ENCODE measurements at places on chromosomes 6 and 20. TPM values are rescaled to one million over a fixed set of nuclear protein-coding genes. Genes with fewer than 3 reads are reported as not detected.

The BPIFA1 gene
- total RNA-seq, result not detected

The BACH2 gene
- 3.0 TPM for total RNA-seq

The IPCEF1 gene
- total RNA-seq, result 3.2 TPM

The PRPH2 gene
- total RNA-seq, result 1.8 TPM

The ZSCAN31 gene
- total RNA-seq, result 6.8 TPM

The PKIB gene
- total RNA-seq, result 5.5 TPM

The LPIN3 gene
- total RNA-seq, result 7.1 TPM

The RIMS1 gene
- total RNA-seq, result 5.7 TPM

The PPP1R14C gene
- 0.40 TPM for total RNA-seq

The CLPSL1 gene
- total RNA-seq, result 39.8 TPM

The HLA-DOB gene
- total RNA-seq, result 0.21 TPM

The EYS gene
- total RNA-seq, result 0.20 TPM

The TMEM244 gene
- not detected for total RNA-seq

The PDSS2 gene
- total RNA-seq, result 9.0 TPM

The PAX1 gene
- not detected for total RNA-seq

- DNase-seq, result no peak
Observed at GRCh38 chr6:160043784-160044183, 74.9 kb downstream of the IGF2R start.

DNA sequence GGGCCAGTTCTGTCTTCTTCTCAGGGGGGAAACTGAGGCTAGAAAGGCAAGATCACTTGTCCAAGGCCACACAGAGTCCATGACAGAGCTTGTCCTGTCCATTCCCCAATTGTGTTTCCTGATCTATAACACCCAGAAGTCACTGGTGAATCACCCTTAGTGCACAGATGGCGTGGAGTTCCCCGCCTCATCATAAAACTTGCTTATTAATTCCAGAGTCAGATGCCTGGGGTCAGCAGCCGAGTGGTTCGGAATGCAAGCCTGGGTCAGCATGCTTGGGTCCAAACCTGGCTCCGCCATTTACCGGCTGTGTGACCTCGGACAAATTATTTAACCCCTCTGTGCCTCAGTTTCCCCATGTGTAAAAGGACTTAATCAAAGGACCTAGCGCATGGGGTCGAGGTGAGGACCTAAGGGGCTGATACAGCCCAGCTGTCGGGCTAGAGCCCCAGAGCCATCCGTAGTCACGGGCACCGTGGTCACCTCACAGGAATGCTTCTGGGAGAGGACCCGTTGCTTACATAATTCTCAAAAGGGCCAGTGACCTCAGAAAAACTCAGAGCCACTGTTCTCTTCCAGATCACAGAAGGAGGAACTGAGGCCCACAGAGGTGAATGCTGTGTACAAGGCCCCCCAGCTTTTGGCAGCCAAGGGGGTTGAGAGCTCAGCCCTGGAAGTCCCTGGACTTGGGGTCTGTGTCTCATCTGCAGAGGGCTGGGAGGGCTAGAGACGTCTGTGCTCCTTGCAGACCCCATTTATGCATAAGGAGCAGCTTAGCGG is 1.4 kb upstream of the ZBP1 start:
- peak; percentile 4 for DNase-seq

- no peak for DNase-seq
Observed at GRCh38 chr6:26489996-26490964, 9.8 kb upstream of the BTN1A1 start.

- DNase-seq, result peak; percentile 39
Observed at GRCh38 chr6:43759136-43759906, 10.7 kb upstream of the VEGFA start.

DNA sequence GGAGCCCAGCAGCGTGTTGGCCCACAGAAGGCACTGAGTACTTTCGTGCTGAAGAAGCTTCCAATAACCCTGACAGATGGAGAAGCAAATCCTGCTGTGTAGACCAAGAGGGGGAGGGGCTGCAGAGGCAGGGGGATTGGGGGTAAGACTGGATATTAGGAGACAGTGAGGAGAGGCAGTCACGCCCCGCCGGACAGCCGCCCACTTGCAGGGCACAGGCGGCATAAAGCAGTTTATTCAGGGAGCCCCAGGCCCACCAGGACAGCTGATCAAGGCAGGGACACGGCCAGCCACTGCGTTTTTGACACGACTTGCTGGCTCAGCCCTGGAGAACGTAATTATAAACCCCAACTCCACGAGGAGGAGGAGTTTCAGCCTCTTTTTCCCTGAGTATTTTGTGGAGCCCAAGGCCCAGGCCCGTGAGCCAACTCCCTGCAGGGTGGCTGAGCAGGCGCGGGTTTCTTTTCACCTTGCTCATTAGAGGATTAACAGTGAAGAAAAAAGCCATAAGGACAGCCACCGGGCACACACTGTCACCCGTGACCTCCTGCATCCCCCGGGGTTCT is 177.9 kb downstream of the TFAP2C start:
- no peak for DNase-seq

DNA sequence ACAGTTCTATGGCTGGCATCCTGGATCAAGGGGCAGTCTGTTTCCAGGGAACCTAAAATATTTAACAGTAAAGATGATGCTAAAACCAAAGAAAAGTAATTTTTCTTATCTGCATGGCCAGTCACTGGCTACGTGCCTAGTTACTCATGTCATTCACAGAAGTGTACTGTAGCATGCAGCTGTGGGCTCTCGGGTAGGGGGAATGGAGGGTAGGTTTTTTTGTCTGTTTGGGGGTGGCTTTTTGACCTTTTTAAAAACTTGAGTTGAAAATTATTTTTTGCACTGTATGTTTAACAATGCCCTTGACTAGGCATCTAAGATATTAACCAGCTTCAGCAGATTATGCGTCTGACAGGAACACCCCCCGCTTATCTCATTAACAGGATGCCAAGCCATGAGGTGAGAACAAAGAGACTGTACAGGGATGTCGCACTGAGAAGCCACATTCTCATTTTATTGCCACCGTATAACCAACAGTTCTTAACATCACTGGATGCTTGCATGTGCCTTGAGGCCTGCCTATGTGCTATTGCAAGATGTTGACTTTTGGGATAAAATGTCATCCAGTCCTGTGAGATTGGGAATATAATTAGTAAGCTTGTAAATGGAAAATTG is 30.3 kb upstream of the MAPK13 start:
- no peak for DNase-seq

DNA sequence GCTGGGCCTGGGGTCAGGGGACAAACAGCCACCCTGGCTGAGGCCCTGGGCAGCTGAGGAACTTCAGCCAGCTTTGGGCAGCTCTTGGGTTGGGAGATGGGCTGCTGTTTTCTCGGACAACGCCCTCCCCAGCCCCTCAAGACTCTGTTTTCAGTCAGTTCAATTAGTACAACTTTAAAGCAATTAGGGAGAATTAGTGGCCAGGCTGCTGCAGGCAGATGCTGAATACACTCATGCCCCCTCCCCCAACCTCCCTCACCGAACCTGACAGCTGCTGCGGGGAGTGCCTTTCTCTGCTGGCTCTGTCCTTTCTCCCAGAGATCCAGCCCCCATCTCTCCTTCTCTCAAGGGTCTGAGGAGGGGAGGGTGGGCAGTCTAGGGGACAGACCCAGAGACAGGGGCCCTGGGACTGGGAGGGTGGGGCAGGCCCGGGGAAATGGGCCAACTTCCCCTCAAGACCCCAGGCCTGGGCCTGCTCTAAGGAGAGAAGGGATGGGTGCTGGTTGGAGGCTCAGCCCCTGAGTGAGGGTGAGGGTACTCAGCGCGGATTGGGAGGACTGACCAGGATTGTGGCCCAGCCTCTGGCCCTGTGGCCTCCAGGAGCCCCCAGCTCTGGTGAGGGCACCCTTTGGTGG is 17.8 kb upstream of the MYT1 start:
- DNase-seq, result no peak

- no peak for DNase-seq
Observed at GRCh38 chr6:43203718-43204095, 21.7 kb downstream of the CUL9 start.

GRCh38 chr6:75283907-75284631 is 523 bp downstream of the TMEM30A start:
- no peak for DNase-seq

- no peak for DNase-seq
Observed at GRCh38 chr6:161465403-161465802, 191.5 kb upstream of the AGPAT4 start.

DNA sequence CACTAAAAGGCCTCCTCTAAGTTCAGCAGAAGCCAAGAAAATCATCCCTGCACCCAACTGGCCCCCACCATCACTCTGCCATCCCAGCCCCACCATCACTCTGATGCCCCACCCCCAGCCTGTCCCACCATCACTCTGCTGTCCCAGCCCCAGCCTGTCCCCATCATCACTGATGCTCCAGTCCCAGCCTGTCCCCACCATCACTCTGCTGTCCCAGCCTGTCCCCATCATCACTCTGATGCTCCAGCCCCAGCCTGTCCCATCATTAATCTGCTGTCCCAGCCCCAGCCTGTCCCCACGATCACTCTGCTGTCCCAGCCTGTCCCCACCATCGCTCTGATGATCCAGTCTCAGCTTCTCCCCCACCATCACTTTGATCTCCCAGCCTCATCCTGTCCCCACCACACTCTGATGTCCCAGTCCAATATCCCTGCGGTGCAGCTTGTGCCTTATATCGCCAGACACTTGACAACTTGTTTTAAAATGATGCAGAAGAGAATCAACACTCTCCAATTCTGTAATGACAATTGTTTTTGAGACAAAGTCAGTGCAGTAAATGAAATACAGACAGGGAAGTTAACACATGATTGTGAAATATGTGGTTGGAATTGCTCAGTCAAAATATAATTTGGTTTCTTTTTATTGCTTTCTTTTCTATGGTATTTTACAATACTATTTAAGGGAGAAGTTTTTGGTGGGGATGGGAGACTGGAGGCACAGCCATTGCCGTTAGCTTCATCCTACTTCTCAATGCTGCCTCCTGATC is 100.8 kb downstream of the TNFAIP3 start:
- no peak for DNase-seq

DNA sequence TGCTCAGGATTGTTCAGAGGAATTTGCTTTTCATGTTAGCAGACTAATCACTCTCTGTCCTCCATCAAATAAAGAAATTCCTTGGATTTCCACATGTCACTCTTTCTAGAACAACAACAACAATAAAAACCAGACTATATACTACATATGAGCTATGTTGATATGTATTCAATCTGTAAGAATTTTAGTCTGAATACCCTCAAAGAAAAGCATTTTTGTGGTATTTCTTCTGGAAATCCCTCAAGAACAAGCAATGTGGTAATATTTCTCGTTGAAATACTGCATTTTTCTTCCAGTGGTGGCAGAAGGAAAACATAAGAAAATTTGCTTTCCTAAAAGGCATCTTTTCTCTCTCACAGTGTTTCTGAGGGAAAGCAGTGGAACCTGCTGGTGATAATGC is 312.6 kb upstream of the RSPO3 start:
- DNase-seq, result no peak

DNA sequence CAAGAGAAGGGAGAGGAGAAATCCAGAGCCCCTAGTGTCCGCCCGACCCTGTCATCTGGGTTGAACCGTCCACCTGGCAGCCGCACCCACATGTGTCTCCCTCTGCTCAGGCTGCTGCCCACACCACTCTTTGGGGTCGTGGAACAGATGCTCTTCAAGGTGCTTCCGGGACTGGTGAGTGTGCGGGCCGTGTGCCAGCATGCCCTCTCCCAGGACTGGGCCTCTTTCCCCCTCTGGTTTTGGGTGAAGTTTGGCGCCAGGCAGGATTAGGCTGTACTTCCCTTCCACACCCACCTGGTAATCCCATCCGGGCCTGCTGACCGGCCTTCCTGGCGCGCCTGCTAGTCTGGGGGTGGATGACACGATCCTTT is 7.9 kb downstream of the BPIFB3 start:
- DNase-seq, result no peak

DNA sequence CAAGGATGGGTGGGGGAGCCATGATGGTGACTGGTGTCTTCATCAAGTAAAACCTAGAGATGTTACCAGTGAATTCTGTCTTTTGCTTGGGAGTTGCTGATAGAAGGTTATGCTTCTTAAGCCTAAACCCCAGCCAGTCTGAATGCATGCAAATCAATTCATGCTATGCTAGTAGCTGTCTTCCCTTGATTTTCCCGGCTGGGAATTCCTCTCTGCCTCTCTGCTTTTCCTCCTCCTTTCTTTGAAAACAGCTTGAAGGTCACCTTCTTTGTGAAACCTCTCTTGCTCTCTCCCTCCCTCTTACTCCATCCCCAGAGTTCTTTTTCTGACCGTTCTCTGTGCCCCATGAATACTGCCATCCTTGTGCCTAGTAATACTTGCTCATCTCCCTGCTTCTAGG is 58.9 kb downstream of the TMEM200A start:
- no peak for DNase-seq

- DNase-seq, result no peak
Observed at GRCh38 chr6:138328210-138328609, 49.5 kb upstream of the SMIM28 start.

DNA sequence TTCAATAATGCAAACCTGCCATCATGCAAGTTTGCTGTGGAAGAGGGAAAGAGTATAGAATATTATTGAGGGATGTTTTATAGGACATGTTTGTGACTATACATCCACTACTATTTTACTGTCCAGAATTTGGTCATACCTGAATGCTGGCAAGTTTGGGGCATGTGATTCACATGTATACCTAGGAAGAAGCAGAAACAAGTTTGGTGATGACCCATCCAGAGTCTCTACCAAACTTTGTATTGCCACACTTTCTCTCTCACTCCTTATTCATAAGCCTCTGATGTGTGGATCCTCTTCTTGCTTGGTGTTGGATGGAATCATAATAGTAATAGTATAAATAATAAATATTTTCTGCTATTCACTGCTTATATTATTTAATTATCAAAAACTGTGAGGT is 108.5 kb upstream of the FLRT3 start:
- DNase-seq, result no peak

DNA sequence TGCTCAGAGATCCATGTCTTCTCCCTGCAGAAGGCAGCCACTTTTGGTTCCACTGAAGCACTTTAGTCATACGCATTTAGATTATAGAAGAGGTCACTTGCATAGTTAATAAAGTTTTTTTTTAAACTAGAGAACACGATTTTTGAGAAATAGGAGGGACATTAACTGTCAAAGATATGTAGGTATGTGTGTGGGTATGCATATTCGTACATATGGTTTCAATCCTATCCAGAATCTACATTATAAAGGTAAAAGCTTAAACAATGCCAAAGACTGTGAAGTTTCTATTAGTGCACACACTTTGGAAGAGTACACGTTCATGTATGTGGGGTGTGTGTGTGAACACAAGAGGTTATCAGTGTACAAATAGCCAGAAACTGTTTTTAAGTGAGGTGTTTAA is 103.2 kb downstream of the BTBD3 start:
- no peak for DNase-seq

- peak; percentile 76 for DNase-seq
Observed at GRCh38 chr6:31680226-31681134, at the start of gene LY6G5C. Gene LY6G5C (minus strand): TSS chr6:31681067. CDS start chr6:31680373, 694 bp downstream.

- DNase-seq, result no peak
Observed at GRCh38 chr6:79230149-79230548, 4.3 kb downstream of the HMGN3 start.

Measured in pancreas (tissue), 10 donors.